Eye (tissue), 1 donor: ENCODE measurements at places on chromosomes 3 and 15.
A peak's percentile ranks its signal among the peaks of the same experiment; 100 is the strongest.

- peak; percentile 30 for DNase-seq
Measured at GRCh38 chr3:151837057-151837456, 23.1 kb downstream of the AADAC start.

GRCh38 chr3:51580418-51580817 is 41.9 kb downstream of the RAD54L2 start:
- DNase-seq: no peak

DNA sequence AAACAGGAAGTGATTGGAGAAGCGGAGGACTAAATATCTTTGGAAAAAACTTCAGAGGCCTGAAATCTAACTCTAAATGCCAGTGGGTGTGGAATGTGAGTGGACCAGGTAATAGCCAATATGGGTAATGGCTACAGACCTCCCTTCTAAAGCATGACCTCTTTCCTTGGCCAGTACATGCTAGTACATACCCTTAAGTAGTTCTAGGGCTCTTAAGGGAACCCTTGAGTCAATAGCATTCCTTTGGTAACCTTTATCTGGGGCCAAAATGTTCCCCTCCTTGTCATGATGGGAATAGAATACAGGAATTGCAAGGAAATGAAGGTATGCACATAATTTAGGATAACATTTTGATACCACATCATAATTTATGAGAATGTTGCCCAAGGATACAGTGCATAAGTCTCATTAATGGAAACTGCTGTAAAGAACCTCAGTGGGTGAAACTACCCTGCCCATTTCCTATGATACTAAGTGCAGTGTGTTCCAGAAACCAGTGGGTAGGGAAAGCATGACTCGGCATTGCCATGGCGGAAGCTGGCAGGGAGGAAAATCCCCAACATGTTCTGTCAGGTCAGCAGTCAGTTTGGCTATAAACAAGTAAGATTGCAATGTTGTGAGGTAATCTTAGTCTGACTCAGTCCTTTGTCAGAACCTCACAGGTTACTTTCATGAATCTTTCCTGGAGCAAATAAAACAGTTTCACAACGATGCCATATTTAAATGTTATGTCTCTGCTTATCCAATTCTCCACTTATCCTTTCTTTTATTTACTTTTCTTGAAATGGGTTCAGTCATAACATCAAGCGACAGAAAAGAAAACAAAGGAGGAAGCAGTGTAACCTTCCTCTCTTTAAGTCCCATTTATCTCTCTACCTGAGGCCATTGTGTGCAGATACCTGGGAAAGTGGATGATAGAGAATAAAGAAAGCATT is 23.5 kb upstream of the RAP2B start:
- DNase-seq: peak; percentile 30

DNA sequence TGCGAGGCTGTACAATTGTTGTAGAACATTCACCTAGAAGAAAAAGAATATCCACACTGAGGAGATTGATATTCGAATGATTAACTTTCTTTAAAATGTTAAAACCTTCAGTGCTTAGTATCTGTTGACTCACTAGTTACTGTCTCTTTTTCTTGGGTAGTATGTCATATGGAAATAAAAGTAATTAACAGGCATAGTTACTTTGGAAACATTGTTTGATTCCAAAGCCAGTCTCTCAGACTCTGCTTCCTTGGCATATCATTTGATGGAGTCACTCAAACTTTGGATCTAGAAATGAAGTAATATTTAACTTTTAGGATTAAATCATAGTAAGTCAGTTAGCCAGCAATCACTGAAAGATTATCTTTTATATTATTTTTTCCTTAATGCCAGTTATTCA is 63.4 kb downstream of the MAP2K5 start:
- no peak for DNase-seq

GRCh38 chr15:74210729-74211128 is 8.1 kb upstream of the STRA6 start:
- DNase-seq: no peak

DNA sequence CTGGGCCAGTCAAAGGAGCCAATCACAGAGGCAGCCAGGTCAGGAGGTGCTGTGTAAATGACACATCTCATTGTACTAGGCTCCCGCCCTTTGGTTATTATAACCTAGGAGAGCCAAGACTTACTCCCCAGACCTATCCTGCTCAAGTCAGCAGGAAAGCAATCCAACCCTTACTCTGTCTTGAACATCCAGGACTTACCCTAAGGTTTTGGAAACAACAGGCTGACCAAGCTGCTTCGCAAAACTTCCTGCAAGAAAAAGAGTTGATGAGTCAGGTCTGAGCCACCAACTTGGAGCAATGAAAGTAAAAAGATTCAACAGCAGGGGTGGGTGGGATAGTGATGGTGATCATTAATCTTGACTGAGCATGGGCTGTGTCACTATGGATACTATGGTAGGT is 144.4 kb downstream of the MYLK start:
- DNase-seq: no peak

- no peak for DNase-seq
Measured at GRCh38 chr3:170636400-170636973, 50.6 kb upstream of the SLC7A14 start.

- DNase-seq: no peak
Measured at GRCh38 chr15:62972814-62973213, 69.7 kb upstream of the TPM1 start.

- peak; percentile 65 for DNase-seq
Measured at GRCh38 chr15:48565560-48566482, 79.7 kb downstream of the FBN1 start.

GRCh38 chr3:111333642-111334041 is 208.4 kb upstream of the CD96 start:
- peak; percentile 18 for DNase-seq

- no peak for DNase-seq
Measured at GRCh38 chr3:112446343-112446742, 52.9 kb downstream of the BTLA start.

DNA sequence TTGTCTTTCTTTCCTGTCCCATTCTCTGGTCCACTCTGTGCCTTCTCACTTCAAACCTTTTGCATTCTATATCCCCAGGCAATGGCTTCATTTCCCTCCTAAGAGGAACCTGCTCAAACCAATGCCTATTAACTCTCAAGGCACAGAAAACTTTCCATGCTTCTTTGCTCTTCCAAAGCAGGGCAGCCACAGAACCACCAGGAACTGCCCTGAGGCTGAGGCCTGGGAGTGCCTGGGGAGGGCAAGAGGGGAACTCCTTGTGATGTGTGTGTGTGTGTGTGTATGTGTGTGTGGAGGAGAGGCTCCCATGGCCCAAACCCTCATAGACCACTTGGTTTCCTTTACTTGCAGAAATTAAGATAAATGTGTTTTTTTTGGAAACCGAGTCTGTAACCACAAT is 14.1 kb upstream of the PGPEP1L start:
- DNase-seq: no peak

GRCh38 chr15:25887870-25888269 is 24.7 kb upstream of the ATP10A start:
- no peak for DNase-seq

DNA sequence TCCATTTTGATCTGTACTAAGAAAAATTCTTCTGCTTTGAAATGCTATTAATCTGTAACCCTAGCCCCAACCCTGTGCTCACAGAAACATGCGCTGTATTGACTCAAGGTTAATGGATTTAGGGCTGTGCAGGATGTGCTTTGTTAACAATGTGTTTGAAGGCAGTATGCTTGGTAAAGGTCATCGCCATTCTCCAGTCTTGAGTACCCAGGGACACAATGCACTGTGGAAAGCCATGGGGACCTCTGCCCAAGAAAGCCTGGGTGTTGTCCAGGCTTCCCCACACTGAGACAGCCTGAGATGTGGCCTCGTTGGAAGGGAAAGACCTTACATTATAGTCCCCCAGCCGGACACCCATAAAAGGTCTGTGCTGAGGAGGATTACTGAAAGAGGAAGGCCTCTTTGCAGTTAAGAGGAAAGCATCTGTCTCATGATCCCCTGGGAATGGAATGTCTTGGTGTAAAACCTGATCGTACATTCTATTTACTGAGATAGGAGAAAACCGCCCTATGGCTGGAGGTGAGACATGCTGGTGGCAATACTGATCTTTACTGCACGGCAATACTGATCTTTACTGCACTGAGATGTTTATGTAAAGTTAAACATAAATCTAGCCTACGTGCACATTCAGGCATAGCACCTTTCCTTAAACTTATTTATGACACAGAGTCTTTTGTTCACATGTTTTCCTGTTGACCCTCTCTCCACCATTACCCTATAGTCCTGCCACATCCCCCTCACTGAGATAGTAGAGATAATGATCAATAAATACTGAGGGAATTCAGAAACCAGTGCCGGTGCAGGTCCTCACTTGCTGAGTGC is 6.3 kb downstream of the PIGZ start:
- DNase-seq: no peak

GRCh38 chr3:122200661-122201060 is 17.2 kb downstream of the CASR start:
- DNase-seq: no peak

DNA sequence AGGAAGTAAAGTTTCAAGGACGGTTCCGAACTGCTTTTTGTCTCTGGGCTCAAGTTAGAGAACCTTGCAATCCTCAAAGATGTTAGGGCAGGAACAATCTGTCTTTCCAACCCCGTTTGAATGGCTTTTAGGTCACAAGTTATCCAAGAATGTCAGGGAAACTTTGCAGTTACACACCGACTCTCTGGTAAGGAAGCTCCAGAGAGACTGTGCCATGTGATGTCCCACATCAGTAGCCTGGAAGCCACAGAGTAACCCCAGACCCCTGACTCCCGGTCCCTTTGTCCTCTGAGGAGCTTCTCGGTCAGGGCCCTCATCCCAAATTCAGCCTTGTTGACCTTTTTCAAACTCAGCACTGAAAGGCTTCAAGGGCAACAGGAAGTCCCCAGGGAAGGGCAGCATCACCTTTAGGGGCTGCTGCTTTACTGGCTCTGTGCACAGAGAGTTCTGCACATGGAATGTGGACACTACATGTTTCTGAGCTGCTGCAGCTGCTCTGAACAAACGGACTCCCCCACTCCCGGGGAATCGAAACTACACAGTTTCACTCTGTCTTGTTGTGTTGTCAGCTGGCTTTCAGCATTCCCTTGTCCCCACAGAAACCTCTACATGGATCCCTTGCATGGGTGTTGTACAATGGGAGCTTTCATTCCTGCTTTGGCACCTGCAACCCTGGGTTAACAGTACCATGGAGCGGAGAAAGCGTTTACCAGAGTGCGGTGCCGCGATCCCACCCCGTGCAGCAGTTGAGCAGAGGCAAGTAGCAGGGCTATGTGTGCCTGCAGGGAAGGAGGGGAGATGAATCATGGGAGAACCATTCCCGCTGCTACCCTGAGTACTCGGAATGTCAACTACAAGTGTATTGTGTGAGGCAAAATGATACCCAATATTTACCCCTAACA is 408.2 kb upstream of the THBS1 start:
- peak; percentile 45 for DNase-seq

- DNase-seq: no peak
Measured at GRCh38 chr3:186782542-186783057, 777 bp upstream of the EIF4A2 start.

DNA sequence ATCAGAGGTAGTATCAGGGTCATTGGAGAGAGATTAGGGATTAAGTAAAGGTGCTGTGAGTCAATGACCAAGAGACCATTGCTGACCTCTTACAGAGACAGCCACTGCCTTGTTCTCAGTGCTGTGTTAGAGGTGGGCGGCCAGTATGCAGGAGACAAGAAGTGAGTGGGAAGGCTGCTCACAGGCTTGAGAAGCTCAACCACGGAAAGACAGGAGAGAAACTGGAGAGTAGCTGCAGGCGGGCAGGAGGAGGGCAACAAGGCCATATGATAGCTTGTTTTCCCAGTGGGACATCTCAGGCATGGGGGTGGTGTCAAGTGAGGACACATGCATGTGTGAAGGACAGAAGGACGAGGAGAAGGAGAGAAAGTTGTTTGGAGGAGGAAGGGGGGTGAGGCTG is 237.3 kb downstream of the PDCD6IP start:
- no peak for DNase-seq

DNA sequence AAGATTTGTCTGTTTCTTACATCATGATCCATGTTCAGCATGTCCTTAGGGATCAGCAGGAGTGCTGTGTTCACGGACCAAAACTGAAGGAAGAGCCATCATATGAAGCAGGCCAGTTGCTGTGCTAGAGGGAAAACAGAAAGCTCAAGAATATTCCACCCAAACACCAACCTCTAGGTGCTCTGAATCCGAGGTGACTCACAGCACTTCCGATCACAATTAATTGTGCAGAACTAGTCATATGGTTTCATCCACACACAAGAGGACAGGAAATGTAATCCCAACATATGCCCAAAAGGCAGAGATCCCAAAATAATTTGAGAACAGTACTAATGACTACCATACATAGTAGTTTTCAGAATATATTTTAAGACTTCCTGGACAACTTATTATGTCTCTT is 257.9 kb upstream of the KCNH8 start:
- no peak for DNase-seq

GRCh38 chr3:112633191-112633590 is 7.8 kb downstream of the CCDC80 start:
- no peak for DNase-seq

GRCh38 chr3:136842294-136842693 is 19.7 kb upstream of the NCK1 start:
- DNase-seq: no peak

- no peak for DNase-seq
Measured at GRCh38 chr3:105394177-105394576, 27.5 kb downstream of the ALCAM start.

DNA sequence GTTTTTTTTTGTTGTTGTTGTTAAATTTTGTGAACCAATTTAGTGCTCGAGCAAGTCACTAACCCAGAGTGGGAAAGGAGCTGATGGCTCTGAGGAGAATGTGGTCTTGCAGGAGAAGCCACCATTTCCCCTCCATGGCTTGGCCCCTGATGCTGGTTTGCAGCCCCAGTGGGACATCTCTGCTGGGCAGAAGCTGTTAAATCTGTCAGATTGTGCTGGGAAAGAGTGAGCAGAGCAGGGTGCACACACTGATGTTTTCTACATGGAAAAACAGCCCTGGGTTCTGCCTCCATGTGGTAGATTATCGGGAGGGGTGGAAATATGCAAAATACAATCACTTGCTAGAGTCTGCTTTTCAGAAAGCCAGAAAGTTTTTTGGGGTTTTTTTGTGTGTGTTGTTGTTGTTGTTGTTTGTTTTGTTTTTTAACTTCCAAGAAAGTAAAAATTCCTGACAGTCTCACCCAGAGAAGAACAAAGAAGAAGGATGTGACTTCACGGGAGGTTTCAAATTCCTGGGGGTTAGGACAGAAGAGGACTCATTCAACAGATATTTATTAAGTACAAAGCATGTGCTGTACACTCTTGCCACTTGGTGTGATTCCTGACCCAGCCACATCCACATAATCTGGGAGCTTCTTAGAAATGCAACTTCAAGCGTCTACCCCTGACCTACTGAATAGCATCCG is 133.7 kb downstream of the FOXB1 start:
- DNase-seq: no peak

- DNase-seq: peak; percentile 95
Measured at GRCh38 chr3:73143821-73144237, 82.4 kb downstream of the EBLN2 start.

DNA sequence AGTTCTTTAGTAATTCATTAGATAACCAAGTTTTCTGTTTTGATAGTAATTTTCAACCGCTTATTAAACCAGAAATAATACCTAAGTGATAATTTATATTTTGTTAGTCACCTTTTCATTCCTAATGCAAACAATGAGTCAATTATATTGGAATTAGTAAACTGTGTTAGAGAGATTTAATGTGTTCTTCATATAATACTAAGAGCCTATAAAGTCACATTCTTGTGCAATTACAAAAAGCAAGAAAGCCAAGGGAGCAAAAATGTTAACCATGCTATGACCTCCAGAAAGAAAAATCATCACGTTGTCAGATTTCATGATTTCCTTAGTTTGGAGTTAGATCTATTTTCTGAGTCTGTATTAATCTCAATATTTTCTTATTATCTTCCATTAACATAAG is 108.8 kb upstream of the SAMMSON start:
- DNase-seq: no peak

GRCh38 chr15:72070817-72071447 is 47.0 kb downstream of the MYO9A start:
- DNase-seq: no peak
